ENCODE measurements at places on chromosomes 7 and 10.
A peak's percentile ranks its signal among the peaks of the same experiment; 100 is the strongest.

DNA sequence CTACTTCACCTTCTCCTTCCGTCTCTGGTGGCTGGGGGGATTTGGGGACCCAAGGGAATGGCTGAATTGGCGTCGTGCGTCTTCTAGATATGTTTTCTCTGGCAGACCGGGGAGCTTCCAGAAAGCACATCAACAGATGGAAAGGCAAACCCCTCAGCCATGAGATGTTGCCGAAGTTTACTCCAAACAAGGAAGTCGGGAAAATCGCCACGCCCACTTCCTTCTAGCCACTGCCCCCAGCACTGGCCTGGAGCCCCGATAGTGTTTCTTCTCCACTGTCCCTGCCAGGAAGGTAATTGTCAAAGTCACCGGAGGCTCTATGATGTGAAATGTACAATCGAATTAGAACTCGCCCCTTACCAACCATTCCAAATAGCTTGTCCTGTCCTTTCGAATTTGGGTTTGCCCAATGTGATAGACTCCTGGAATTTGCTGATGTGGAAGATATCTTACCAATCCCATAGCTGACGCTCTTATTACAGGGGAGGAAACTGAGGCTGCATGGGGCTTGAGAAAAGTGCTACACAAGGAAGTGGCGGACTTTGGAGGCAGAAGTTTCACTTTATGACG is 191.0 kb downstream of the LSM5 start:
- no peak for DNase-seq

GRCh38 chr7:72343991-72344390 is 68.1 kb downstream of the CALN1 start:
- DNase-seq: no peak

DNA sequence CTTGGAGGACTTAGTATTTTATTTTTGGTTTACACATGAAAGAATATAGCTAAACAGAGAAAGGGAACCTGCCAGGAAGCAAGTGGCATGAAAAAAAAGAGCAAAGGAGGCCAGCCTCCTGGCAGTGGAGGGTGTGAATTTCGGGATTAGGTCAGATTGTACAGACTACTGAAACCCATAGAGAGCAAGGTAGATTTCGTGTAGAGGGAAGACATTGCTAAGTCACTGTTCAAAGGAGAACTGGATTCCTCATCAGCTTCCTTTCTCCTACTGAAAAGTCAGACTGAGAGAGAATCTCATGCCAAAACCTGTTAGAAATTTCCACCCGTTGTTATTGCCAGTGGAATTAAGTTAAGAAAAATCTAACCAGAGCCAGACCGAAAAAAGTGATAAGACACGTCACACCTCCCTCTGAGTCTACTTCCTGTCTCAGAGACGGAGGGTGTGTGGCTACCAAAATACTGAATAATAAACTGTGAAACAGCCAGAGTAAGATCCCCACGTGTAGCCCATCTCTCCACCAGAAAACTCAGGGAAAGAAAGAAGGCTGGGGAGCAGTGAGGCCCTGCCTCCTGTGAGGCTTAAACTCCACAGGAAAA is 118.8 kb downstream of the SKIDA1 start:
- peak; percentile 49 for DNase-seq

- no peak for DNase-seq
Observed at GRCh38 chr10:128065881-128066534, 60.2 kb downstream of the MKI67 start.

DNA sequence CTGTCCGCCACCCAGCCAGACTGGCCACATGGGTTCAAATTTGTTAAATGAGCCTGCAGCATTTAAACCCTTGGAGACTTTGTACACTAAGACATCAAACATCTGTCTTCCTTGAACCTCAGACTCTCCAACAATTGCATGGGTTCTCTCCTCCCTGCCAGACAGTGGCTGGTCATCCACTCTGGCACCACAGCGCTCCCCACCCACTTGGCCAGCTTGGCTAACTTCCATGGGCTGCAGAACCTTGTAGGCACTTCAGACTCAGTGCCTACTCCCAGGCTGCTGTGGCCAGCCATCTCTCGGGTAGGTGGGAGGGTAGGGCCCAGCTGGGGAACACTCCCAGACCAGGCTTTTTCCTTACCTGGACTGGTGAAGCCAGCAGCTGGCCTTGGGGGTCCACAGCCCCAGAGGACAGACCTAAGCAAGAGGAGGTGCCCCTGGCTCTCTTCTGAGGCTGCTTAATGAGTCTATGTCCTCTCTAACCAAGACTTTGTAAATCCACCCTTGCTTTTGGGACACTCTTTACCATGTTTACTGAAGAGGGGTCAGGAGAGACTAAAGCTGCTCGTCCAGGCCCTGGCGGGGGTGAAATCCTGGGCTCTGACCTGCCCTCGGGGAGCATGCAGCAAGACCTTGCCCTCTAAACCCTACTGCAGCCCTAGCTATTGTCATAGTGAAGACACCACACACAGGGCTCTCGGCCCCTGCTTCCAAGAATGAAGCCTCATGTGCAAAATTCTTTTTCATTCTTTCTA is 82.7 kb downstream of the ARHGAP22 start:
- no peak for DNase-seq

DNA sequence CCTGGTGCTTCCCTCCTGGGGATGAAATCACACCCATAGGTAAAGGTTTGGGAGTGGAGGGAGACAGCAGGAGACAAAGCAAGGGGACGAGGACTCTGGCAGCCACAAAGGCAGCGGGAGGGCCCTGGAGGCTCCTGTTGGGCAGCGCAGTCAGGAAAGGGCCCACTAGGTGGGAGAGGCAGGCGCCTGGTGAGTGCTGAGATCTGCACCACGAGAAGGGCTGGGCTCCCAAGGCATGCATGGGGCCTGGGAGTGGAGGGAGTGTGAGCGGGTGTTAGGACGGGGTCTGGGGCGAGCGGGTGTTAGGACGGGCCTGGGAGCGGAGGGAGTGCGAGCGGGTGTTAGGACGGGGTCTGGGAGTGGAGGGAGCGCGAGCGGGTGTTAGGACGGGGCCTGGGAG is 13.0 kb downstream of the GET4 start:
- no peak for DNase-seq

GRCh38 chr10:123455861-123456260 is 210.3 kb upstream of the GPR26 start:
- no peak for DNase-seq

GRCh38 chr10:48205918-48206317 is 68.6 kb downstream of the FRMPD2 start:
- no peak for DNase-seq

DNA sequence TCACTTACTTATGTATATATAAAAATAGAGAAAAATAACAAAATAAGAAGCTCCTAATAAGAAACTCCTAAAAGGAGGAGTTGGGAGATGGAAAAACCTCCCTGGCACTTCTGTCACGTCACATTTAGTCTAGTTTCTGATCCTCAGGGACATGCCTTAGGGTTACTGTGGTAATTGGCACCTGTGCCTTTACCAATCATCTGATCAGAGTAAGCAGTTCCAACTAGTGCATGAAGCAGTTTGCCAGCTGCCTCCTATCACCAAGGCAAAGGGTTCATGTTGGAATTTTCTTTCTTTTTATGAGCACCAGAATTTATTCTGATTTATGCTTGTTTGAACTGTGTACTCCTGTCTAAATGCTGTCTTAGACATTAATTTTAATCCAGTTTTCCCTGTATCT is 49.9 kb downstream of the ARL4A start:
- no peak for DNase-seq

DNA sequence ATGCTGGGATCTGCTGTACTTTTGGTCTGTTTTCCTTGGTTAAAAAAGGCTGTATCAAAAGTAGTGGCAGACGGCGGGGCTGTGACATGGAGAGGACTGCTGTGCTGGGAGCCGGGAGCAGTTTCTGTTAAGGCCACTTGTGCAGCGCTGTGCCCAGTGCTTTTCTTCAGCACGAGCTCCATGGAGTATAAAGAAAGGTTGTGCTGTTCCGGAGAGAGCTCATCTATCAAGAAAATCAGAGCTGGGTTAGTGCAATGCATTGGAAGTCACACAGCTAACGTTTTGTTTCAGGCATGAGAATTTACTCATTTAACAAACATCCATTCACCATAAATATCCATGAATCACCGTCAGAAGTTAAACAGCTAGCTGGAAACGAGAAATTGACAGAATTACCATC is 62.0 kb downstream of the KIAA1549 start:
- no peak for DNase-seq

DNA sequence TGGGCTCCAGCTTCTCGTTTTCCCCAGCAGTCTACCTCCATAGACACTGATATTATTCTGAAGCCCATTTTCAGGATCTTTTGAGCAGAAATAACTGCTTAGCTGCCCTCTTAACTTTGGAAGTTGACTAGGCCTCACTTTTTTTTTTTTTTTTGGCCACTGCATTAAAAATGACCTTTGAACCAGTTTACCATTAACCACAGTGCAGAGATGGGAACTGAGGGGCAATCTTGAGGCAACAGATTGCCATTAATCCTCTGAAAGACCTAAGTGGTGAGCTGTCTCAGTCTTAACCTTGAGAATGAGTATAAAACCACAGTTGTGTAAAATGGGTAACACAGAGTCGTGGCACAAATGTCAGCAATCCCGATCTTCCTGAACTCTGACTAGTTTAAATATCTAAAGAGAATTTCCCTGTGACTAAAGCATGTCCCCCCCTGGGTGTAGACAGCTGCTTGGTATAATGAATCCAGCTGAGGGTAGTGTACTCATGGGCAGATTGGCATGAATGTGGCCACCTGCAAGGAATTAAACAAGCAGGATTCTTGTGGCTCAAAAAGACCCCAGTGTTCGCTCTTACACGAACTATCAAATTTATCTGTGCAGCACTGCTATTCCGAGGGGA is 46.1 kb upstream of the FMC1 start:
- DNase-seq: no peak

DNA sequence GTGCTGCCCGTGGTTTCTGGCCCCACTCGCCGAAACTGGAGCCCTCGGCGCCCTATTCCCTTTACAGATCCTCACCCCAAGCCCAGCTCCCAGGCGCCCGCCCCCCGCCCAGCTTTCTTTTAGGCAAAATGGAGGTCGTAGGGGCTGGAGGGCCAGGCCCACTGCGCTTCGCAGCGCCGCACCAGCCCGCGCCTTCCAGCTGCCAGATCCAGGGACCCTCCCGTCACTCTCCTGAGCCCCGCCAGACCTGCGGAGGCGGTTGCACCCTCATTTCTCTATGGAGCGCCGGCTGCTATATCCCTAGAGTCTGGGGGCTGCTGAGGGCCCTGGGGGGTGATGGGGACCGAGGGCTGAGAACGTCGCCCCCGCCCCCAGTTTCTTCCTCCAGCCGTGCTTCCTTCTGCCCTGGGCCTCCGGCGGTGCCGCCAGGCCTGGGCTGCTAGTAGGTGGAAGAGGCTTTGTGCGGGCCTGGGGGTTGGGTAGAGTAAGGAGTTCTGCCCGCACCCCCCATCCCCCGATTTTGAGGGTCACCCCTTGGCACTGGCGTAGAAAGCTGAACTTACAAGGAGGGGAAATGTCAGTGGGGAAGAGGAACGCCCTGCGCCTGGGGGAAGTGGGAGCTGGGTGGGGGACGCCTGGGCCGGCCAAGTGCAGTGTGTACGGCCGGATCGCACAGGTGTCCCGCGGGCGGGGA is 1.0 kb downstream of the GNB2 start:
- DNase-seq: no peak

GRCh38 chr7:1698951-1699350 is 28.9 kb downstream of the ELFN1 start:
- no peak for DNase-seq

Measured in stimulated activated effector memory CD8-positive, alpha-beta T cell treated with anti-CD3 and anti-CD28 coated beads, Interleukin-12 subunit alpha, Interleukin-12 subunit beta, amount 100 ng/mL, for 72 hours (primary cell).